CD4-positive, alpha-beta T cell (primary cell): ENCODE measurements at places on chromosomes 7 and 10.
A peak's percentile ranks its signal among the peaks of the same experiment; 100 is the strongest.

GRCh38 chr10:4982764-4983226 is 19.6 kb downstream of the AKR1C1 start:
- no peak for DNase-seq

- DNase-seq = no peak
Observed at GRCh38 chr7:98359395-98359794, 41.5 kb downstream of the BAIAP2L1 start.

GRCh38 chr7:20064974-20065862 is 152.0 kb downstream of the MACC1 start:
- no peak for DNase-seq

- no peak for DNase-seq
Observed at GRCh38 chr10:59337201-59337652, 25.1 kb downstream of the FAM13C start.

DNA sequence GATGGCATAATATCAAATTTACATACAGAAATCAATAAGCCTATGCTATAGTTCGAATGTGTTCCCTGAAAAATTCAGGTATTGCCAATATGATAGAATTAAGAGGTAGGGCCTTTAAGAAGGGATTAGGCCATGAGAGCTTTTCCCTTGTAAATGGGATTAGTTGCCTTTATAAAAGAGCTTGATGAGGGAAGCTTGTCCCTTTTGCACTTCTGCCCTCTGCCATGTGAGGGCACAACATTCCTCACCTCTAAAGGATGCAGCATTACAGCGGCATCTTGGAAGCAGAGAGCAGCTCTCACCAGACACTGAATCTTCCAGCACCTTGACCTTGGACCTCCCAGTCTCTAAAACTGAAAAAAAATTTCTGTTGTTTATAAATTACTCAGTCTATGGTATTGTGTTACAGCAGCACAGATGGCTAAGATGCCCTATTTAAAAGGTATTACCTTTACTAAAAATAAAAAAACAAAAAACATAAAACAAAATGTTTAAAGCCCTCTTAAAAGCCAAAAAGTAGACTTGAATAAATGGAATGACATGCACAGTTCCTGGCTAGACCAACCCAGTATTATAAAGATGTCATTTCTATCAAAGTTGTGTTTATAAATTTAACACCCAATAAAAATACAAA is 909.6 kb downstream of the REEP3 start:
- DNase-seq = no peak

- no peak for DNase-seq
Observed at GRCh38 chr7:125828153-125828700, 898.6 kb upstream of the POT1 start.

GRCh38 chr10:88401671-88402347 is 181.3 kb downstream of the RNLS start:
- DNase-seq = no peak

DNA sequence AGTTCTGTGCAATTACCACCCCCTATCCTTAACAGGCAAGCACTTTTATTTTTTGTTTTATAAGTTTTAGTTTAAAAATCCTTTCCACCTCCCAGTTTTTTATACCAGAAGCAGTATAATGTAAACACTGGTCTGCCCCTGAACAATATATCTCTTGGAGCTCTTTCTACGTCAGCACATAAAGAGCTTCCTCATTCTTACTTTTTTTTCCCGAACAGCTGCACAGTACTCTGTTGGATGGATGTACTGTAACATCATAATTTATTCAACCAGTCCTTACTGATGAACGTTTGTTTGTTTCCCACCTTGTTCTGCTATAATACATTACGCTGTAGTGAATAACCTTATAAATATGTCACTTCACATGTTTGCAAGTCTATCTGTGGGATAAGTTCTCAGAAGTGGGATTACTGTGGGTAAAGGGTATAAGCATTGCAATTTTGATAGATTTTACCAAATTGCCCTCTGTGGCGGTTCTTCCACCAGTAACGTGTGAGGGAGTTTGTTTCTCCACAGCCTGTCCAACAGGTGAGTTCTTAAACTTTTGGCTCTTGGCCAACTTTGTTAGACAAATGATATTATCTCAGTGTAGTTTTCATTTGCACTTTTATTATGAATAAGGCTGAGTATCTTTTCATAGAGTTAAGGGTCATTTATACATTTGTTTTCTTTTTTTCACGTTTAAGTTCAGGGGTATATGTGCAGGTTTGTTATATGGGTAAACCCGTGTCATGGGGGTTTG is 32.8 kb downstream of the ADRA2A start:
- no peak for DNase-seq

- no peak for DNase-seq
Observed at GRCh38 chr10:93436591-93437085, 45.5 kb downstream of the MYOF start.

DNA sequence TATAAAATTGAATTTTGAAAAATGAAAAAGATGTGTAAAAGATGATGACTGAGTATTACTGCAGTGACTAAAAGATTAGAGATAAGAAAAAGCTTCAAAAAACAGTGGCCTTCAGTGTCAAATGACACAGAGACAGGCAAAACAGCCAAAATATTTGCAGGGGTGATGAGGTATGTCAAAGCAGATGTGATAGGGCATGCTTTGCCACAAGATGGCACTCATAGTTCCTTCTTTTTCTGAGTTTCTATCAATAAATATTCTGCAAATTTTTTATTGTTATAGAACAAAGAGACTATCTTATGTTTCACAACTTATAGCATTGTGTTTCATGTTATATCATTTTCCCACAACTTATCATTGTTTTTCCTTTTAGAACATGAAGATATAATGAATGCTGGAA is 344.1 kb upstream of the HPS1 start:
- DNase-seq = no peak

- DNase-seq = no peak
Observed at GRCh38 chr10:663831-664251, 25.6 kb downstream of the DIP2C start.

DNA sequence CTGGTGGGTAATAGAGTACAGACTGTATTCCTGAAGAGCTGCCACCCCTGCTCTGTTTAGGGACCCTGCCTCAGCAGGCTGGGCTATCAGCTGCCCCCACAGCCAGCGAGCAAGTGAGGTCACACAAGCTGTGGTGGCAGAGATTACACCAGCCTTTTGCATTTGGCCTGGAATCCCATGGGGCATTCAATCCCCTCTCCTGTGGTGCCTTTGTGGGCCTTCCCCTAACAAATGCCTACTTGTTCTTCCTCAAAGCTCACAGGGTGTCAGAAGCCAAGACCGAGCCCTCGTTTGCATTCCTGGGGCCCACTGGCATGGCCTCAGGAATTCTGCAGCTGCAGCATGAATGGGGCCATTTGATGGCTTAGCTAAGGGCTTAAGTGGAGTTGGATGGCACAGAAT is 212.7 kb upstream of the PHYHIPL start:
- no peak for DNase-seq

DNA sequence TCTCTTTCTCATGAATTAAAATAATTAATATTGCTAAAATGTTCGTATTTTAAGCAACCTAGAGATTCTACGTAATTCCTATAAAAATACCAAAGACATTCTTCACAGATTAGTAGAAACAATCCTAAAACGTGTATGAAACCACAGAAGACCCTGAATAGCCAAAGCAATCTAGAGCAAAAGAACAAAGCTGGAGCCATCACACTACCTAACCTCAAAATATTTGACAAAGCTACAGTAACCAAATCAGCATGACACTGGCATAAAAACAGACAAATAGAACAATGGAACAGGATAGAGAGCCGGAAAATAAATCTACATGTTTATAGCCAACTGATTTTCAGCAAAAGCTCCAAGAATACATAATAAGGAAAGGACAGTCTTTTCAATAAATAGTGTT is 105.5 kb upstream of the PTN start:
- no peak for DNase-seq

- DNase-seq = no peak
Observed at GRCh38 chr7:106460792-106461254, 176.0 kb upstream of the NAMPT start.

GRCh38 chr7:115676080-115676479 is 354.5 kb downstream of the TFEC start:
- DNase-seq = no peak

DNA sequence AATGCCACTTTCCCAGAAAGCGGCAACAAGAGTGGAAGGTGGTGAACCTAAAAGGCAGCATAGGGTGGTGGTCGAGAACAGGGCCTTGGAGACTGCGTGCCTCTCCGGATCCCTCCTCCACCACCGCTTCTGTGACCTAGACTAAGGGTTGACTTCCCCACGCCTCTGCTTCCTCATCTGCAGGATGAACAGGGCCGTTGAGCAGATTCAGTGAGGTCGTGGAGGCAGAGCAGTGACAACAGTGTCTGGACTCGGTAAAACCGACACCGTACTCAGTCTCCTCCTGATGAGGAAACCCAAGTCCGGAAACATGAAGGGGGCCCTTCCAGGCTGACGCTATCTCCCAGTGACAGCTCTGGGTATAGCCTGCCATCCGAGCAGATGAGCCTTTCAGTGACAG is 162.6 kb downstream of the CELF2 start:
- DNase-seq = peak; percentile 43

GRCh38 chr10:26024303-26024702 is 90.3 kb downstream of the MYO3A start:
- no peak for DNase-seq
